Renal cortical epithelial cell (primary cell): ENCODE measurements at places on chromosomes 6 and 20. TPM values are rescaled to one million over a fixed set of nuclear protein-coding genes. Genes with fewer than 3 reads are reported as not detected.
A peak's percentile ranks its signal among the peaks of the same experiment; 100 is the strongest.

KIAA1755 gene
- under 0.01 TPM in 1 of 2 replicates, not detected in the other for total RNA-seq

- DNase-seq = peak; percentile 65
These were observed 131.7 kb upstream of the MLIP start for GRCh38 chr6:53979468-53980067.

- peak; percentile 62 for DNase-seq
These were observed 12.9 kb downstream of the ANKS1A start for GRCh38 chr6:34901930-34902329.

GRCh38 chr6:161586887-161587286 lies 313.0 kb upstream of the AGPAT4 start:
- DNase-seq = no peak

DNA sequence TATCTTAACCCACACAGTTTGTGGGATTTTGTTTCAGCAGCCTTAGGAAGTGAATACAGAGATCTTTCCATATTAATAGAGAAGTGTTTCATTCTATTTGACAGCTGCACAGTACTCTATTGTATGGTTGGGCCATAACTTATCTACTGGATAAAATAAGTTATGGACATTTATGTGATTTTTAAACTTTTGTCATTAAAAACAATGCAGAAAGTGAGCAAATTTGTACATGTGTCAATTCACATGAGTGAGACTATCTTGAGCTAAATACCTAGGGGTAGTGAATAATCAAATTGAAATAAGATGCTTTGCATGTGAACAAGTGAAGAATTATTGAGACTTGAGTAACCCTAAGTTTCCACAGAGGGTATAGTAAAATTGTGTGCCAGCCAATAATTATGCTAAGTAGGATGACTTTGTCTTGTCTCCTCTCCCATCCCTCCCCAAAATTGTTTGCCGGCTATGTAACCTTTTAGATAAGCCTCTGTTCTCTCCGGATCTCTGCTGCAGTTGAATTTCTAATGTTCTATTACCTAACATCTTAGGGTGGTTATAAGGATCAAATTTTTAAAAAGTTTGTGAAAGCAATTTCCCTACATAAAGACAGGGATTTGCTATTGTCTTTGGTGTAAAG lies 33.3 kb upstream of the TPBG start:
- no peak for DNase-seq

TSHZ2 gene
- 0.17 and 0.30 TPM in 2 replicates for total RNA-seq
